ENCODE measurements at places on chromosomes 6 and 20. TPM values are rescaled to one million over a fixed set of nuclear protein-coding genes. Genes with fewer than 3 reads are reported as not detected.

The PTCRA gene
- not detected for total RNA-seq

The WASF1 gene
- 11.2 TPM for total RNA-seq

The ANKRD66 gene
- not detected for total RNA-seq

The POU5F1 gene
- 0.68 TPM for total RNA-seq

The THBD gene
- 17.1 TPM for total RNA-seq

The RALY gene
- total RNA-seq, result 138 TPM

The SLC22A2 gene
- total RNA-seq, result not detected

The RIPPLY2 gene
- total RNA-seq, result not detected

The PSORS1C1 gene
- 0.38 TPM for total RNA-seq

The SSR1 gene
- total RNA-seq, result 105 TPM

- no peak for DNase-seq
Observed at GRCh38 chr20:16036331-16036730, 536.9 kb downstream of the KIF16B start.

GRCh38 chr6:134619789-134620188 lies 301.9 kb upstream of the SGK1 start:
- peak; percentile 31 for DNase-seq

GRCh38 chr6:30520522-30520921 lies 31.2 kb downstream of the HLA-E start:
- no peak for DNase-seq

DNA sequence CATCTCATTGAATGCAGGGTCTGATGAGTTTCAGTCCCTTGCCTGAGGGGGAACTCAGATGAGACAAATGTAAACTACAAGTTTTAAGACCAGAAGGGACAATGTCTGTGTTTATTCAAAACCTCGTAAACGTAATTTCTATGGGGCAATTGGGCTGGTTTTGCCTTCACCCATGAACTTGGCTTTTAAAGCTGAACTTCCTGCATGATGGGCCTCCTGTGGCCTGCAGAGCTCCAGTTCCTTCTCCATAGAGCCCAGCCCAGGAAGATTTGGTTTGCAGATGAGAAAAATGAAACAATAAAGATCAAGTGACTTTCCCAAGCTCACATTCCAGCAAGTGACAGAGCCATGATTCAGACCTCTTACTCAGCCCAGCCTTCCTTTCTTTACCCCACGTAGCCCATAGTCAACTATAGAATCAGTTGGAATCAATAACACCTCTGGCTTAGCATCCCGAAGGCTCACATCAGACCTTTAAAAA lies 612.3 kb downstream of the UTRN start:
- peak; percentile 55 for DNase-seq

DNA sequence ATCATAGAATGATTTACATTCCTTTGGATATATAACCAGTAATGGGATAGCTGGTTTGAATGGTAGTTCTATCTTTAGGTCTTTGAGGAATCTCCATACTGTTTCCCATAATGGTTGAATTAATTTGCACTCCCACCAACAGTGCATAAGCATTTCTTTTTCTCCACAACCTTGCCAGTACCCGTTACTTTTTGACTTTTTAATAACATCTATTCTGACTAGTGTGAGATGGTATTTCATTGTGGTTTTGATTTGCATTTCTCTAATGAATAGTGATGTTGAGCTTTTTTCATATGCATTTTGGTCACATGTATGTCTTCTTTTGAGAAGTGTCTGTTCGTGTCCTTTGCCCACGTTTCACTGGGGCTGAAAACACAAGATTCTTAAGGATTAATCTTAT lies 107.3 kb downstream of the TINAG start:
- DNase-seq, result no peak

- no peak for DNase-seq
Observed at GRCh38 chr6:64874776-64875175, 832.2 kb downstream of the EYS start.

GRCh38 chr6:44180886-44181285 lies 22.3 kb downstream of the CAPN11 start:
- no peak for DNase-seq

DNA sequence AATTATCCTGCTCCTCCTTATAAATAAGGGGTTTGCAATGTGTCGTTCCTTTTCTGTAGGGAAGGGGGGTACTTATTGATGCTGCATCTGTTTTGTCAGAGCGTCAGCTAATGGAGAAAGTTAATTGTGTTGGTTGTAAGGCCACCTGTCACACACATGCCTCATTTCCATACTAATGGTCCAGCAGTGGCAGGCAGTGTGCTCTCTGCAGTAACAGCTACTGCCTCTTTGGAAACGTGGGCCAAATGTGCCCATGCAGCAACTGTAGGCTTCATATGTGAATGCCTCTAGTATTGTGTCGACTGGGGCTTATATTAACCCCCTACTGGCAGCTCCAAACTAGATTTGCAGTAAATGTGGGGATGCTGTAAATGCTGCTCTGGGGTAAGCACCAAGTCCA lies 56.3 kb upstream of the OLIG3 start:
- DNase-seq, result no peak

DNA sequence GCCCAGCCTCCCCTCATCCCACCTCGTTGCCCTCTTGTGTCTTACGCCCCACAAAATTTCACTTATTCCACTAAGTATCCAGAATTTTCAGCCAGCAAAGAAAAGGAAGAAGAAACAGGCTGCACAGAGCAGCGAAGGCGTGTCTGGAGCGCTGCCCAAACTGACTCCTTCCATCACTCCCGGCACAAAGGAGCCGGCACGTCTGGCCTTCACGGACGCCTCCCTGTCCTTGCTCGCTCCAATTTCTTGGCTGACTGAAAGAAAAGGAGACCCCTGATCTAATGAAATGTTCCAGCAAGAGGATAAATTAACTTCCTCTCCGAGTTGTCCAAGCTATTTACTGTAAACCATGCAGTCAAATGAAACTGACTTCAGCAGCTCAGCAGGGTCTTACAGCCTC lies 152.3 kb upstream of the CDH4 start:
- DNase-seq, result no peak

DNA sequence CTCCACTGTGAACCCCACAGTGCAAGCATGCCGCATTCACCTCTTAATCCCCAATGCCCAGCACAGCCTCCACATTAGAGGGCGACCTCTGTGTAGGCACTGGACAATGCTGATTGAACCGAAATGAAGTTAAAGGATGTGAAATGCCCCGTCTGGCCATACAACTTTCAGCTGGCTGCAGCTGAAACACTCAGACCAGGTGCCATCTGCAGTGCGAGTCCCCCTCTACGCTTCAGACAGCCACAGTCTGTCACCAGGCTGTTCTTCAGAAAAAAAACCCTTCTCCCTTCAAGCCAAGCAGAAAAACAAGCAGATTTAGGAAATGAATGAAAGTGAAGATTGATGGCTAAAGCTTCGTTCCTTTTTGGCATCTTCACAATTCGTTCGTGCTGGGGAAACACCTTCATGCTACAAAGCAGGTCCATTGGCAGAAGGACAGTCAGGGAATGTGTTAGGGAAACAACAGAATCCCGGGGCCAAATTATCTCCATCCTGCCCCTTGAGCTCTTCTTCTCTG lies 44.7 kb downstream of the TNFAIP3 start:
- DNase-seq, result no peak

DNA sequence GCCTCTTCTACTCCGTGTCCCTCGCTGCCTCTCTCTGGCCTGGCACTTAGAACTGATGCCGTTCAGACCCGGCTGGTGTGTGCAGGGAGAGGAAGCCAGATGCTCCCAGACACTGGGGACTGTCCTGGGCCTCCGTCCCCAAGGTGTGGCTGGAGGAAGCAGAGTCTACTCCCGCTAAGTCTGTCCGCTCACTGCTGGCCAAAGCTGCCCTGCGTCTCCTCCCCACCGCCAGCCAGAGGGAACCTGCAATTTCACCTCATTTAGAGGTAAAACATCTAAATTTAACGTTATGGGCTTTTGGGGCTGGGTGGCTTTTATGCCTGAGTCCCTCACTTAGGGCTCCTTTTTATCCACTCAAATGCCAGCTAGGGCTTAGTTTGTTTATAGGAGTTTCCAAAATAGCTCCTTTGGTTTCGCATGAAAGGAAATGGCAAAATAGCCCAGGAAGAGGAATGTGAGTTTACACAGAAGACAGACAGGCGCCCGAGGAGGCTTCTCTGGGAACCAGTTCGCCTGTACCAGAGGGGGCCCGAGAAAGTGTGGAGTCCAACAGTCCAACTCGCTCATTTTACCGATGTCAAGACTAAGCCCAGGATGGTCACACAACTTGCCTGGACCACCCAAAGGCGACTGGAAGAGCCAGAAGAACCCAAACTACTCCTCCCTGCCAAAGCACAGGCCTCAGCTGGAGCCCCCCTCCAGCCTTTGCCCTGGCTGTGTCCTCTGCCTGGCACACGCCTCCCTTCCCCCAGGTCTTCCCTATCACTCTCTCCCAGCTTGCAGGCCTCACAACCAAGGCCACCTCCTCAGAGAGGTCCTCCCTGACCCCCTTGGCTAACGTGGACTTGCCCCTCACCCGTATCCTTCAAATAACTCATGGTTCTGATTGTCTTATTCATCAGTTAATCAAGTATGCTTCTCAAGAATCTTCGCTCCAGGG lies 54.5 kb downstream of the RIPOR3 start:
- no peak for DNase-seq

- DNase-seq, result peak; percentile 25
Observed at GRCh38 chr20:297925-298775, 780 bp downstream of the ZCCHC3 start.

GRCh38 chr20:19929012-19929360 lies 88.2 kb upstream of the NAA20 start:
- DNase-seq, result no peak

DNA sequence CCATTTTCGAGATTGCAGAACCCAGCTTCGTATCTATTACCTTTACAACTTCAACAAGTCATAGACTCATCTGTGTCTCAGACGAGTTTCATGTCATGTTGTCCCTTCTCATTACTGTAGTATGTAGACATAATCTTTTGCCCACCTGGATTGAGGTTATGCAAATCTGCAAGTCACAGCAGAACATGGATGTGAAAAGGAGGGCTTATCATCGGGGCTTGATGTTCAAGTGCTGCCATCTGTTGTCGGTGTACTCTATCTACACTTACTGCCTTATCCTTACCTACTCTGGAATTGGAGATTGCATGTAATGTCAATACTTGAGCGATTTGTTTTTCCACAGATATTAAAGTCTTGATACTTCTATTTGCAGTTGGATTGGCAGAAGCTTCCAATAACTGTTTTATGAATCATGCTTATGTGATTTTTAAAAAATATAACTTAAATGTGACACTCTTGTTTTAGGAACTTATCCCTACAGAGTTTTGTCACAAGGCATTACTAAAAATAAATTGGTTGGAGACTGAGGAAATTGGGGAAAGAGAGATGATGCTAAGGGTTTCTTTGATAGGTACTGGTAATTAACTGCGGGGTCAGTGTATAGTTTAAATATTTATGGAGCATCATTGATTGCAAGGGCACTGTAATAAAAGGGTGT lies 3.0 kb upstream of the GOPC start:
- peak; percentile 47 for DNase-seq

- DNase-seq, result no peak
Observed at GRCh38 chr6:111482188-111482958, 645 bp downstream of the REV3L start.

- DNase-seq, result no peak
Observed at GRCh38 chr20:37406010-37406998, 60.4 kb downstream of the SRC start.

GRCh38 chr6:145044641-145045246 lies 690.6 kb downstream of the EPM2A start:
- DNase-seq, result no peak

DNA sequence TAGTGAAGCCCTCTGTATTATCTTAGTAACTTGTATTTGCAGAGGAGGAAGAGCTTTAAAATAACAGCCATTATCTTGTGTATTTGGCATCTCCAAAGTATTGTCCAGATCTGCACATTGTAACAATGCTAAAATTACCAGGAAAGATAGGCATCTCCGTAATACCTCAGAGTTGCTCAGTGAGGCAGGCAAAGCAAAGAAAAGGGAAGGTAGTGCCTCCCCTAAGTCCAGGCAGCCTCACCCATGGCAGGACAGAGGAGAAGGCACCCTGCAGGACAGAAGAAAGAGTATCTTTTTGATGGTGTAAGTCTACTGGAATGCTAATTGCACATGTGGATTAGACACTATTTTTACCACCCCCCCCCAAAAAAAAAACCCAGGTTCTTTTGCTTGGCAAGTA lies 13.6 kb upstream of the SSTR4 start:
- DNase-seq, result no peak

DNA sequence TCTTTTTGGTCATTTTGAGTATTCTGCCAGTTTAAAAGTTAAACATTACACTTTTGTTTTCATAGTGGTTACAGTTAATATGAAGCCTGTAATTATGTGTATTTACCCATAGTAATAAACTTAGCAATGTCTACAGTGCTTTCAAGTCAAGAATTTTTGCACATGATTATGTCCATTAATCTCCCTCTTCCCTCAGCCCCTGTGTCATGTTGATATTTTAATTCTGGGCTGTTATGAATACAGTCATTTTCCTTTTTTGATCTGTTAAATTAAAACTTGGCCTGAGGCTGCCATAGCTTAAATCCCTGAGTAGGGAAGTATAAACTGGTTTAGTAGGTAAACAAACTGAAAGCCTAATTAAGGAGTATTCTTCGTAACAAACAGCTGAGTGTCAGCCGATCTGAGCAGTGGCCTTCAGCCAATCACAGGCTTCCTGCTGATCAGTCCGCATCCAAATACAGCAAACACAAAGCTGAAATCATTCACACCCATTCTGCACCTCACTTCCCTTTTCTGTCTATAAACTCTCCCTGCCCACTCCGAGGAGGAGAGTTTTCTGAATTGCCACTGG lies 9.5 kb upstream of the SFT2D1 start:
- no peak for DNase-seq

- DNase-seq, result no peak
Observed at GRCh38 chr6:41622206-41622988, 15.9 kb upstream of the MDFI start.

DNA sequence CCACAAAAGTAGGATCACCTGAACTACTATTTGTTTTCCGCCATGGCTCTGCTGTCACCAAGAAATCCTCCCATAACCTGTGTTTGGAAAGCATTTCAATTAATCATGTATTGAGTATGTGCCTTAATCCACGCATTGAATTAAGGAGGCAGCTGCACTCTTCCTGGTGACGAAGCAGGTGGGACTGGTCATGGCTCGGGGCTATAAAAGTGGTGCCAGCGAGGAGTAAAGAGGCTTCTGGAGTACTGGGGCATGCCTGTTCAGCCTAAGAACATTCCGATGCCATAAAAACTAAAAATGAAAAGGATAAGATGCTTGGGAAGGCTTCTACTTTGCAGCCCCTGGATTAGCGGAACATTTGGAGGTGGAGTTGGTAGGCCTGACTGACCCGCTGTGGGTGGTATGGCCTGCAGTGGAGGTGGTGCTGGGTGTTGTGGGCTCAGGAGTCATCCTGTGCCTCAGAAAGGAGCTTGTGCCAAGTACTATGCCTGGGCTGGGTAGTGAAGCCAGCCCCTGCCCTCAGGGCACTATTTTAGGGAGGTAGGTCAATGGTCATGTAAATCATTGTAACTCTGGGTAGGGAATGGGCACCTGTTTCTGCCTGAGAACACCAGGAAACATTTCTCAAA lies 110.5 kb downstream of the B3GAT2 start:
- DNase-seq, result no peak

DNA sequence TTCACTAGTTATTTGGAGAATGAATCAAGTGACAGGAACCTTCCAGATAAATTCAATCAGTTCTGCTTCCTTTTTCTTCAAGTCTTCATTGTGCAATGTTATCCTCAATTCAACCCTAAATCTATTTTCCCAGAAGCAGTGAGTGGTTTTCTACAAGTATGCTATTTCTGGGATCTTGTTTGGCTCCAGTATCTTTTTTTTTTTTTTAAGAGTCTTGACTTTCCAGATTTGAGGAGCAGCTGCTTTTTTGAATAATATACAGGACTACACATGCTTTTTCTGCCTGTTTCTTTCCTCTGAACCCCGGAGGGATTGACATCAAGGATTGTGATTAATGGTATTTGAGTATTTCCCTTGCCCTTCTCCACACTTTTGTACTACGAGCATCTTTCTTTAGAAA lies 339.2 kb upstream of the JAG1 start:
- no peak for DNase-seq

Measured in kidney epithelial cell (primary cell).